ENCODE measurements at places on chromosomes 16 and 17. TPM values are rescaled to one million over a fixed set of nuclear protein-coding genes. Genes with fewer than 3 reads are reported as not detected.

GRCh38 chr17:2825253-2825970 is 29.2 kb downstream of the RAP1GAP2 start:
- DNase-seq = no peak

DNA sequence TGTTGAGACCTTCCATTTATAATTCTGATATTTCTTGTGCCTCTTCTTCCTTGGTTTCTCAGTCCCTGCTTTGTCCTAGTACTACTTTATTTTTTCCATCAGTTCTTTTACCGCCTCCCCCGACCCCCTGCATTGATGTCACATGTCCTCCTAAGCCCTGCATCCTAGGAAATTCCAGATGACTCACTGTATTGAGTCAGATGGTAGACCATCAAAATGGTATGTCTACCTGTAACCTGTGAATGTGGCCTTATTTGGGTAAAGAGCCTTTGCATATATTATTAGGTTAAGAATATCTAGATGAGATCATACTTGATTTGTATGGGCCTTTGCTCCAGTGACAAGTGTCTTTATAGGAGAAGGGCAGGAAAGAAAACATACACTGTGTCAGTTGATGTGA is 515.3 kb upstream of the CA10 start:
- no peak for DNase-seq

- no peak for DNase-seq
These were observed 12.1 kb downstream of the NFE2L1 start for GRCh38 chr17:48060249-48060648.

DNA sequence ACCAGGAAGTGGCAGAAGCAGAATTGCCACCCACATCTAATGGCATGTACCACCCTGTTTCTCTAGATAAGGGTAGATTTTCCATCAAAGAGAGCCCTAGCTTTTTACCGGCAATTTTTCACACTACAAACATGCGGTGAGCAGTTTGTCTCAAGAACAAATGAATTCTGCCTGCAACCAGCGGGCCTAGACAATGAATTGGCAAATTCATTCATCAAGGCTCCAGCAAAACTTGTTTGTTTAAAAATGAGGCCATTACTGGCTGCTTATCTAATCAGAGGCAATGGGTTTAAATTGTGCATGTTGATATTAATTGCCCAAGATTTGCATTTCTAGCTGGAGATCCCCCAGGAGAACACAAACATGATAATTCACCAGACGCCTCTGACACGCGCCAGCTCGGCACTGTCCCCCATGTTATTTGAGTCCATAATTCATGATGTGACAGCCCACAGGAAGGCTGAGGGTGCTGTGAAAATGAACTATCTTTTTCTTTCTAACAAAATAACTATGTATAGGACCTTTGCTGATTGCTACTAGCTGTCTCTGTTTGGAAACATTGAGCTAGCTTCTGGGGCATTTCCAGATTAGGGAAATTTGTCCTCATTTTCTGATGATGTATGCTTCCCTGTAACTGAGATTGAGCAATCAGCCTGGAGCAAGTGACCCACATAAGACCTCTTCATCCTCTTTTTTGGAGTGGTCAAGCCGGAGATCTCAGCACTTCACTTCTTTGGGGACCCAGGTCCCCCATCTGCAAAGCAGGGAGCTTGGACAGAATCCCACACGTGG is 80.8 kb downstream of the CNGB1 start:
- no peak for DNase-seq

- no peak for DNase-seq
These were observed 24.1 kb downstream of the SLC6A4 start for GRCh38 chr17:30211371-30211770.

GRCh38 chr16:3027489-3027795 is 3.6 kb downstream of the THOC6 start:
- DNase-seq = no peak

EVPLL gene
- 0.39 TPM for total RNA-seq

ORC6 gene
- 60.7 TPM for total RNA-seq

CCL16 gene
- not detected for total RNA-seq
